Astrocyte of the cerebellum (primary cell): ENCODE measurements at places on chromosomes 5 and 9.

DNA sequence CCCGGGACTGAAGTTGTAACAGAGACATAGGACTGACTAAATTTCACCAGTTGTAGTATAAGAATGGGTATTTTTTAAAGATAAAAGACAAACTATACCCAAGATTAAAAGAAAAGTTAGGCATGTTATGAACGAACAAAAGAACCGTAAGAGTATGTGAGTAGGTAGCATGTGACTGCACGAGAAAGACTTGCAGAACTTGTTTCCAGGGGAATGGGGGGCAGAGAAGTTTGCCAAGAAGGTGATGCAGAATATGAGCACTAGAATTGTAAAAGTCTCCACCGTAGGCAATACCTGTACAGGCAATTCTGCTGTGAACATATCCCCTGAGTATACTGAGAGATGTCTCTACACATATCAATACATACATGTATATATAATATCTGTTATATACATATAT is 614.7 kb downstream of the PRELID2 start:
- DNase-seq: no peak

DNA sequence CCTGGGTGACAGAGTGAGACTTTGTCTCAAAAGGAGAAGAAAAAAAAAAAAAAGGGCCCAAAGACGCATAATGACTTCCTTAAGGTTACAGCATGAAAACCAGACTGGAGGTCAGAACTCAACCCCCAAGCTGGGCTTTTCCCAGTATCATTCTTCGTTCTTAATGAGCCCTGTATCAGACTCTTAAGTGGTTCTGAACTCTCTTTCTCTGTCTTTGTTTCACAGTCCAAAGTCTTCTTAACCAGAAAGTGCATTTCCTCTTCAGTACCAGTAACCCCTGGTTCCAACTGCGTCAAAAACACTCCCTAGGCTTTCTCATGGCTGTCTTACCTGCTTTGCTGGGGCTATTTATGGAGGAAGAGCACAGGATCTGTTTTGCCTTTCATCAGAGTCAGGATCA is 38.4 kb upstream of the SHB start:
- DNase-seq: no peak

GRCh38 chr9:131658377-131659129 is 81.3 kb downstream of the RAPGEF1 start:
- no peak for DNase-seq

- no peak for DNase-seq
Observed at GRCh38 chr9:134569626-134570025, 72.0 kb upstream of the COL5A1 start.

DNA sequence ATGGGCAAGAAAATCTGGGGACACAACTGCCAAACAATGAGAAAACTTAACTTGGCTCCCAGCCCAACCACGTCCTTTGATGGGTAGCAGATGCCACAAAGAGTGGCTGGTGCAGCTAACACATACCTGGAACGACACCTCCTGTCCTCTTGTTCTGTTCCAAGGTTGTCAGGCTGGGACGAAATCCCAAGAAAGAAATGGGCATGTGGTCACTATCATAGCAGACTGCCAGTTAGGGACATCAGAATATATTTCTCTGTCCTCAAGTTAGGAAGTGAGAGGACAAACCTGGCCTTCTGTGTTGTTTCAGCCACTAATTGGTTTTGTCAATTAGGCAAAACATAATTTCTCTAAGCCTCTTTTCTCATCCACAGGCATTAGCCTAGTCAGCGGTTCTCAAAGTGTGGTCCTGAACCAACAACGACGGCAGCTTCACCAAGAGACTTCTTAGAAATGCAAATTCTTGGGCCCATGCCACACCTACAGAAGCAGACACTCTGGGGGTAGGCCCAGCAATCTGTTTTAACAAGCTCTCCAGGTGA is 63.4 kb downstream of the RAPGEF1 start:
- DNase-seq: no peak

DNA sequence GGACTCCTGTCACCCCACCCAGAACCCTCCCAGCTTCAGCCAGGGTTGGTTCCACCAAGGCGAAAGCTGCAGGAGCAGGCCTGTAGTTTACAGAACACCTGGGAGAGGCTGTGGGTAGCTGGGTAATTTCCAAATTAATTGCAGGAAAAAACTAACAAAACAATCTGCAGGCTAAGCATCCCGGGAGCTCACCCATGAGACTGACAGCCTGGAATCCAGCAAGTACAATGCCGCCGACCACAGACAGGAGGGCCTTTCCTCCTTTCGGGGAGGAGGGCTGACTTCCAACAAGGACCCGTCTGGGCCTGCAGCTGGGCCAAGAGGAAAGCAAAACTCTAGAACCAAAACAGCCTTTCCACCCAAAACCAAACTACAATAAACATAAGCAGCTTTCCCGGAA is 10.3 kb downstream of the FOXE1 start:
- no peak for DNase-seq

DNA sequence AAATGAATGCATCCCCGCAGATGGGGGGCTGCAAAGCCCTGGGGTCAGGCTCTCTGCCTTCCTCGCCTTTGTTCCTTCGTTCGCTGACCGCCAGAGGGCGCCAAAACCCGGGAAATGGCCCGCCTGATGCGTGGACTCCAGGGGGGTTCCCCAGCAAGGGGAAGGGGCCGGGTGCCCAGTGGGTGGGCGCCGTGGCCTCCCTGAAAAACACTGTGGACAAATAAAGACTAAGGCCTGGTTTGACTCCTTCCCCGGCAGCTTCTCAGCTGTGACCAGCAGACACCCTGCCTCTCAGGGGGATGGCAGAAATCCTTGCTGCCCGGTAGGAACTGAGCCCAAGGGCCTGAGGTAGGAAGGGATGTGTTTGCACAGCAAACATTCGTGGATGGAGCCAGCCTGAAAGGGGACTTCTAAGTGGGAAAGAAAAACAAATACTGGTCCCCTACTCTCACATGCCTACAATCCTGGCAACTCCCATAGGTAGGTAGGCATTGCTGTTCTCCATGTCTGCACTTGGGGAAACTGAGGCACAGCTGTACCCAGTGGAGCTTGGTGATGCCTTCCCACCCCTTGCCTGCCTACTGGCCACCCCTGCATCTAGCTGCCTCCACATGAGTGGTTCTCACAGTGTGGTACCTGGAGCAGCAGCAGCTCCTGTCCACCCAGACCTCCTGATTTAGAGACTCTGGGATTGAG is 57.7 kb downstream of the DUSP1 start:
- no peak for DNase-seq

DNA sequence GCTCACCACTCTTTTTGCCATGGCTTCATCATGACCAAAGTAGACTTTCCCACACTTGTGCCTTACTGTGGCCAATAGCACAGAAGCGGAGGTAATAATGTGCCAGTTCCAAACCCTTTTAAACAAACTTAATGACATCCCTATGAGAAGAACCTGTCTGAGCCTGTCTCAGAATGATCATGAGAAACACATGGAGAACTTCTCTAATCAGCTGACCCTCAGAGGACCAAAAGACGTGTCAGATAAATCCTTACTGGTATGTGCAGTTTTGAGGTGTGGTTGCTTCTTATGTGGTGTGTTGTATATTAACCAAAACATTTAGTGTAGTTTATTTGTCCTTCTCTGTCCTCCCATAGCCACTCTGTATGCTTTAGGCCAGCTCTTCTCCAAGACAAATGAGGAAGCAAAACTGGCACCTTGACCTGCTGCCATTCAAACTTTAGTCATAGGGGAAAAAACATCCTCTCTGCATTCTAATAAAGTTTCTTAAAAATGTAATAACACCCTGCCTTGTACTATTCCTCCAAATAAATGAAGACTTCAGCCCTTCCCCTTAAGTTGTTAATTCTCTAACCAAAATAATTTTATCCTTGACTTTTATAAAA is 168.9 kb downstream of the MUSK start:
- no peak for DNase-seq

DNA sequence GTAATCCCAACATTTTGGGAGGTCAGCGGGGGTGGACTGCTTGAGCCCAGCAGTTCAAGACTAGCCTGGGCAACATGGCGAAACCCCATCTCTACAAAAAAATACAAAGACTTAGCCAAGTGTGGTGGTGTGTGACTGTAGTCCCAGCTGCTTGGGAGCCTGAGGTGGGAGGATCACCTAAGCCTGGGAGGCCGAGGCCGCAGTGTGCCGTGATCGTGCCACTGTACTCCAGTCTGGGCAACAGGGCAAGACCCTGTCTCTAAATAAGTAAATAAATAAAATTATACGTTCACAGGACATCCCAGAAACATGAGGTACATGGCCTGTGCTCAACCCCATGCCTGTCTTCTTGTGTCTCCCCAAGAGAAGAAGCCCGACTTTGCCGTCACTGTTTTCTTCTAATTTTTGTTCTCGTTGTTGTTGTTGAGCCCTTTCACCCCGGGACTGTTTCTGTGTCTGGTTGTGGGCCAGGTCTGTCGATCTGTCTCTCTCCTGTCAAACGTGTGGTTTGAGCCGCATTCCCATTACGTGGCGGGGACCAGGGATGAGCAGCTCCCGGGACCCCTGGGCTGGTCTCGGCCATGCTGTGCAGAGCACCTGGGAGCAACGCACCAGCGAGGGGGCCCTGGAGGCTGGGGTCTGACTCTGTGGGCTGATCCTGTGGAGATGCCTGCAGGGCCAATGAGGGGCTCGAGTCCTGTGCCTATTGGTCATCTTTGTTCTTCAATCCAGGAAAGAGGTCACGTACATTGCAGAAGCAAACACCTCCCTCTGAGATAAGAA is 32.2 kb downstream of the NACC2 start:
- DNase-seq: no peak

DNA sequence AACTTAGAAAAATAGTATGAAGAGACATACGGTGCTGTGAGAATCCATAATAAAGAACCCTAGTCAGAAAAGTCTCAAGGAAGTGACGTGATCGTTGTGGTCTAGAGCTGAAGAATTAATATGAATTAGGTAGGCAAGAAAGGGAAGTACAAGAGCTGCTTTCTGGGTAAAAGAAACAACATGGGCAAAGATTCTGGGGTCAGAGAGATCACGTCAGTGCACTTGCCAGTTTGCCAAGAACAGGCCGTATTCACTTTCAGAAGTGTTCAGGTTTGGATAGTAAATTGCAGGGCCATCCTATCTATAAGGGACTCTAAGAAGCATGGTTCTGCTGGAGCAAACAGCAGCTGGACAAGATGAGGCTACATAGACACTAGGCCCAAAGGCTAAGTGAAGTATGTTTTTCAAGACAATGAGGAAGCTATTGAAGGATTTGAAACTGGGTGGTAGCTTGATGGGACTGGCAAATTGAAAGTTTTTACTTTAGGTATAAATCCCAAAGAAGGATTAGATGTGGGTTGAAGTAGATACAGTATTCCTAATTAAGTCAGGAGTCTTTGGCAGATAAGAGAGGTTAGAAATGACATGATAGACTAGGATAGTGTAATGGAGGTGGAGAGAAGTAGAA is 4.8 kb upstream of the CHD1 start:
- no peak for DNase-seq

DNA sequence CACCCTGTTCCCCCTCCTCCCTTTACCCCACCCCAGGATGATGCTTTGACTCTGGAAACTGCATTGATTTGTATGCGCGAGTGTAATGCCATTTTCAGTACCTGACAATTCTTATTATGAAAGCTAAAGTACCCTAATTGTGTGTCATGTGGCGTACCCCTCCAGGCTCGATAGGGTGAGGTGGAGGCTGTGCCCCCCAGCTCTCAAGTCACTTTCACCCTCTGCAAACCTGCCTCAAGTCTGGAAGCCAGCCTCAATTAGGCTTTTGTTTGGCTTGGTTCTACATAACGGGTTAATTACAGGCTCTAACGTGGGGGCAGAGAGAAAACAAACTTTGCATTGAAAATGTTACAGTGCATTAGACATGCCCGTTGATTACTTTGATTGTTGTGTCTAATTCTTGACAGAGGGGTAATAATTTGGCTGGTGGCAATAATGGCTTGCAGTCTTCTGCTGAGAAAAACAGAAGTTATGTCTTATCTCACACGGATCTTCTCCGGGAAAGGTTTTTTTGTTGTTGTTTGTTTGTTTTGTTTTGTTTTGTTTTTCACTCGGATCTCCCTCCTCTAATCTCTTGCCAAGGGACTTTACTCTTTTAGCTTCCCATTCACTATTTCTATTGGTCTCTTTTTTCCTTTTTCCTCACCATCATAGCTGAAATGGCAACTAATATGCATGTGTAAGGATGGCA is 12.6 kb downstream of the ISL1 start:
- DNase-seq: no peak

- DNase-seq: no peak
Observed at GRCh38 chr5:100872408-100873190, 30.5 kb downstream of the ST8SIA4 start.

DNA sequence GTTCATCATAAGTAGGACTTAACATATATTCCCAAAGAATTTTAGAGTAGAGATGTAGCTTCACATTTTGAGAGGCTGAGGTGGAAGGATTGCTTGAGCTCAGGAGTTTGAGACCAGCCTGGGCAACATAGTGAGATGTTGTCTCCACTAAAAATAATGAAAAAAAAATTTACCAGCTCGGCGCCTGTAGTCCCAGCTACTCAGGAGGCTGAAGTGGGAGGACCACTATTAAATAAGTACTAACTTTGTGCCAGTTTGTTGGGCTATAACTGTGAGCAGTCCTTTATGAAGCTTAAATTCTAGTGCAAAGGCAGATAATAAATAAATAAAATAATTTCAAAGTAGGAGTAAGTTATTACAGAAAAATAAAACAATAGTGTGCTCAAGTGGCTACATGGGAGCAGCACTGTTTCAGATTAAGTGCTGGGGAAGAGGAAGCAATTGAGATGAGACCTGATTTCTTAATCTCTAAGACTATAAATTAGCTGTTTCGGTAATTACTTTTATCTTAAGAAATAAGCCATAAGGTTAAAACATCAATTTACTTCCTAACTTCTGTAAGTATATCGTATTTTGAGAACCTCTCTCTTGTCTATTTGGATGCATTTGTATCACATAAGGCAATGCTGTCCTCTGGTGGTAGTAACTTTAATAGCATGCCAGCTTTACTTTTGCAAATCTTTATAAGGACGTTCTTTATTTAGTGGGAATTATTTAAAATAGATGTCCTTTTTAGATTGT is 98.9 kb downstream of the CSNK1G3 start:
- peak; percentile 71 for DNase-seq

- DNase-seq: no peak
Observed at GRCh38 chr9:134066526-134066912, 1.3 kb downstream of the BRD3 start.

- DNase-seq: no peak
Observed at GRCh38 chr5:89706731-89707130, 702.8 kb downstream of the CETN3 start.

- no peak for DNase-seq
Observed at GRCh38 chr5:5637173-5637572, 214.7 kb downstream of the ICE1 start.

- no peak for DNase-seq
Observed at GRCh38 chr5:16563686-16564085, 53.1 kb downstream of the RETREG1 start.

GRCh38 chr5:136199408-136199807 is 6.4 kb upstream of the SMIM32 start:
- DNase-seq: no peak
